ENCODE measurements at places on chromosomes 2 and 18.

DNA sequence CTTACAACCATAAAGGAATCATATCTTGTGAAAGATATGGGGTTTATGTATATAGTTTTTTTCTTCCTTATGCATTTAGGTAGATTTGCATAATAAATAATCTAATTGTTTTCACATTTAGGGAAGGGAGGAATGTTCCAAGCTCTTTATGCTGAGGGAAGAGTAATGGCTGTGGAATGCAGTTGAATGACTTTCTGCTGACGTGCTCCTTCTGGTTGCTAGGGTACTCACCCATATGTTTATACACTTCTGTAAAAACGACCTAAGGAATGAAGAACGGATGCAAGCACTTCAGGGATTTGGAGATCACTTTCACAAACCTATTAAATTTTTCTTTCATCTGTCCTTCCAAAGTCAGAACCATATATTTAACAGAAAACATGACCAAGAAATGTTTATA, 29.2 kb upstream of the PPP4R1 start:
- no peak for DNase-seq

DNA sequence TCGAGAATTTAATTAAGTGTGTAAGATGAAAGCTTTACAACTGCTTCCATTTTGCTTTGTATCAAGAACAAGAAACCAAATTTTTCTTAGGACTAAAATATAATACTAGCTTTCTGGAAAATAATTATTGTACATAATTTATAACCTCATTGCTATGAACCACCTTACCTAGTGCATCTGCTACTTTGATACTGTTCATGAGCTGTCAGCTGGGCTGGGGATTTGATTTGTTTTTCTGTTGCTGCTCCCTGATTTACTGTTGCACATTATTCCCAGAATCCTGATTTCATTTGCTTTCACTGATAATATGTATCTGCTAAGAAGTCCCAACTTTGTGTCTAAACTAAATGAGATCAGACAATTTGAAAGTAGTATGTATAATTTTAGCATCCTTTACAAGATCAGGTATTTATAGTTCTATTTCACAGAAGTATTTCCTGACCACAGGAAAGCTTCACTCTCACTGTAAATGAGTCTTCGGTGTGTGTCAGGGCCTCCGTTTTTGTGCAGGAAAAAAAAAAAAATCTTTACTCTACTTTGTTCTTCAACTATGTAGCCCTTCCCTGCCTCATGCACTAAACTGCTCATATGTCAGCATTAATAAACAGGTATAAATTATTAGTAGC, 105.6 kb upstream of the CCDC150 start:
- no peak for DNase-seq

DNA sequence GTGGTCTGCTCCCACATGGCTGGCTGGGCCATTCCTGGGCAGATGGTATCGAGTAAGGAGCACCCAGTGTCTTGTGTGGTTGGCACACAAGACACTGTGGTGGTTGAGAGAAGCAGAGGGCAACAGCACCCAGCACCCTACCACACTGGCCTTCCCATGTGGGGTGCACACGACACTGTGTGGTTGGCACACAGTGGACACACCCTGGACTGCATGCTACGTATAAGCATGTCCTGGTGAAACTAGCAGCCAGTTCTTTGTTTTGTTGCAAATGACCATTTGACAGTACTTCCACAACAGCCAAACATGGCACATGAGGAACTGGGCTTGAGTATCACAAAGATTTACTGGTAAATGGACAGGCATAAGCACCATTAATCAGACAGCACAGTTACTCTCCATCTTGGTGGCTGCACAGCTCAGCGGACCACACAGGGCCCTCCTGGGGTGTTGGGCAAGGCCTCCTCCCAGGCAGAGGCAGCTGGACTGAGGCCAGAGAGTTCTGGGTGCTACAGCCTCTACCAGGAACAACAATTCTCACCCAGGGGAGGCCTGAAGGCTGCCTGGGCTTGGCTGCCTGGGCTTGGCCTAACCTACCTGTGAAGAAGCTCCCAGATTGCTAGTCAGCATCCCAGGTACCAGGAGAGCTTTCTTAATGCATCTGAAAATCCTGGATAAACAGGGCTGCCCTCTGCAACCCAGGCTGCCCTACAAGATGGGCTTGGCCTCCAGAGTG, 59.3 kb upstream of the ALPP start:
- DNase-seq: peak; percentile 3

DNA sequence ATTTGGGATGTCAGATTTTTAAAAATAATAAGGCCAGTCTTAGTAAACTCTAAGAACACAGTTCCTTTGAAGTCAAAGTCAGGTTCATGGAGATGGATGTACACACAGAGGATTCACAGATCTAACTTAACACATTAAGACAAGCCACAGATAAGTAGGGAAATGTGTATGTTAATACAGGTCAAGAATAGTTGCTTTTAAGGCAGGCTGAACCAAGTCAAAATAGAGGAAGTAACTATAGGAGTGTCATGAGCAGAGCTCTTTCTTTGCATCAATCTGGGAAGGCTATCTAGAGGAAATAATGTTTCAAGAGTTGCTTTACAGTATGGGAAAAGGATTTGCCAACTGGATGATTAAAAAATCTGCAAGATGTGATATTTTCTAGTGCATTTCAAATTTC, 128.0 kb upstream of the FBXO11 start:
- no peak for DNase-seq

DNA sequence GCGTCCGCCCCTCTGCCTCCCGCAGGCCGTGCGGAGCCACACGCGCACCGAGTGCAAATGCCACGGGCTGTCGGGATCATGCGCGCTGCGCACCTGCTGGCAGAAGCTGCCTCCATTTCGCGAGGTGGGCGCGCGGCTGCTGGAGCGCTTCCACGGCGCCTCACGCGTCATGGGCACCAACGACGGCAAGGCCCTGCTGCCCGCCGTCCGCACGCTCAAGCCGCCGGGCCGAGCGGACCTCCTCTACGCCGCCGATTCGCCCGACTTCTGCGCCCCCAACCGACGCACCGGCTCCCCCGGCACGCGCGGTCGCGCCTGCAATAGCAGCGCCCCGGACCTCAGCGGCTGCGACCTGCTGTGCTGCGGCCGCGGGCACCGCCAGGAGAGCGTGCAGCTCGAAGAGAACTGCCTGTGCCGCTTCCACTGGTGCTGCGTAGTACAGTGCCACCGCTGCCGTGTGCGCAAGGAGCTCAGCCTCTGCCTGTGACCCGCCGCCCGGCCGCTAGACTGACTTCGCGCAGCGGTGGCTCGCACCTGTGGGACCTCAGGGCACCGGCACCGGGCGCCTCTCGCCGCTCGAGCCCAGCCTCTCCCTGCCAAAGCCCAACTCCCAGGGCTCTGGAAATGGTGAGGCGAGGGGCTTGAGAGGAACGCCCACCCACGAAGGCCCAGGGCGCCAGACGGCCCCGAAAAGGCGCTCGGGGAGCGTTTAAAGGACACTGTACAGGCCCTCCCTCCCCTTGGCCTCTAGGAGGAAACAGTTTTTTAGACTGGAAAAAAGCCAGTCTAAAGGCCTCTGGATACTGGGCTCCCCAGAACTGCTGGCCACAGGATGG, 7.1 kb upstream of the WNT10A start:
- DNase-seq: no peak

GRCh38 chr2:234792621-234793022, 159.2 kb upstream of the SH3BP4 start:
- DNase-seq: no peak

GRCh38 chr2:120613742-120614571, 121.7 kb upstream of the GLI2 start:
- DNase-seq: no peak

- DNase-seq: no peak
Measured at GRCh38 chr2:7931808-7932207, 750.0 kb upstream of the ID2 start.

DNA sequence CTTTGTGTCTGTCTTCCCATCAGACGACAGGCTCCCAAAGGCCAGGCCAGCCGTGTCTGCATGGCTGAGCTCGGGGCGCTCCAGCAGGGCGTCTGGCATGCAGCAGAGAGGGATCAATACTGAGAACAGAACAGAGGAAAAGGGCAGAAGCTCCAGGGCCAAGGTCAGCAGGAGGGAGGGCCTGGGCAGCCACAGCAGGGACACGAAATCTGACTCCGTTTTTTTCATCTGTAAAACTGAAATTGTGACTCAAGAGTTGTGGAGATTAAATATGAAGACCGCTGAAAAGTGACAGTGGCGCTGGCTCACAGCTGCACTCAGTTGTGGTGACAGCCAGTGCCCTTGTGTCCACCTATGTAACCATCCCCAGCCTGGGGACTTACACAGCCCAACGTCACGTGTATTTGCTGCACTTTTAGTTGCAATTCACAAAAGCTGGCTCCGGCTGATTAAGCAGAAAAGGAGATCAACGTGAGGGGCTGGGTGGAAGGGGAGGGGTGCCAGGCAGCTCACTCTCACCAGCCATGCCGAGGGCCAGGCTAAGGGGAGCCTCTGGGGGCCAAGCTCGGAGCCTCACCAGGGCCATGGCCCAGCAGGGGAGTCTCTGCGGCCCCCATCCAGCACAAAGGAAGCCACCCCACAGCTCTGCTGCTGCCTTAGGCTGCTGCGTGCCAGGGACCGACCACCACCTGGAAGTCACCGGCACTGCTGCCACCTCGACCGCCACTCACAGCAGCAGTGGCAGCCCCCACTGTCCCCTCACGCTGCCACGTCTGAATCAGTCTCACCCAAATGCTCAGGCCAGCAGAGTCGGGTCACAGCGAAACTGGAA, 74.7 kb downstream of the EIPR1 start:
- no peak for DNase-seq

- no peak for DNase-seq
Measured at GRCh38 chr2:59936048-59936447, 617.4 kb downstream of the BCL11A start.

DNA sequence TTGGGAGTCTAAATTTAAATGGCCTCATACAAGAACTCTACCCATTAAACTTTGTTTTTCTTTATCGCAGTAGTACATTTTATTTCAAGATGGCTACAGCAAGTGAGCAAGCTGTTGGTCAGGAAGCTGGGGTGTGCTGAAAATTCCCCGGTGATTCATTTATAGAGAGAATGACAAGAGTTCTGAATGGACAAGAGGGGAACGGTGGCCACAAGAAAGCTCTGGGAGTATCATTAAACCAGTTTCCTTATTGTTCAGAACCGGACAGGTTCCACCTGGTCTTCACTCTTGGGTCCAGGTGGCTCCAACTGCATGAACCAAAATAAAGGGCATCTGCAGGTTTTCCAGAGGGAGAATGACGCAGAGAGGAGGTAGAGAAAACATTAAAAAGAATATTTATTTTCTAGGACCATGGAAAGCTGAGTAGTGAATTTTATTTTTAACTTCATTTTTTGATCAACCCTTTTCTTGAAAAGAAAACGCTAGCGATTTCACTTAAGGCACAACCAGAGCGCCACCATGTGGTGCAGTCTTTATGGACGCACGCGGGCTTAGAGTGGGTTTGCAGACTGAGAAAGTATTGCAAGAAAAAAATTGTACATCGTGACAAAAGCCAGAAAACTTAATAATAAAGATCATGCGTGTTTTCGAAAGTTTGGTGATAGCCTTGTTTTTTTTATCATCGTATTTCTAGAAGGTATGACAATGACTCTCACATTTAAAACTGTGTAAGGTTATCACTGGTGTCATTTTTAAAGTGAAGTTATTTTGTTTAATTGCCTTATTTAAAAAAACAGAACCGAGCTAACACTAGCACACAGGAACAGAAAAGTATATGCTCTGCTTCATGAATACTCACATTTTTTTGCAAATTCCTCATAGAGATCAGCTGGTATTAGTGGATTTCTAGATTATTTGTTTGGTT, 97.9 kb upstream of the NOL4 start:
- DNase-seq: peak; percentile 29

DNA sequence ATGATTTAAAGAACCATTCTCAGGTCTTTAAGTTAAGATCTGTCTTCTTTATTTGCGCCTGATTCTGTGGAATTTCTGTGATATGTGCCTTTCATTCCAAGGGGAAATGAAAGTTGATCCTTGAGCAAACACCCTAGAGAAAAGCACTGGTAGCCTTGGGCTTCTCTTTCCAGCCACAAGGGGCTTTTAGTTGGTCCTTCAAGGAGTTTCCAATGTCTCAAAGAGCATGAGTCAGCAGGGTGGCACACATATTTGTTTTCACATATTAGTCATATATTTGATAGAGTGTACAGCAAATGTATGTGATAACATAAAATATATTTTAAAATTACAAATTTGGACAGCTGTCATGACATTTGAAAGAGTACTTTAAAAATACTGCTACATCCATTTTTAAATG, 339.5 kb downstream of the TXNL1 start:
- no peak for DNase-seq

- no peak for DNase-seq
Measured at GRCh38 chr2:52445686-52446085, 1321.9 kb upstream of the CHAC2 start.

GRCh38 chr2:45543257-45543656, 67.8 kb downstream of the SRBD1 start:
- no peak for DNase-seq

GRCh38 chr2:71555798-71556454, 102.6 kb downstream of the DYSF start:
- no peak for DNase-seq

DNA sequence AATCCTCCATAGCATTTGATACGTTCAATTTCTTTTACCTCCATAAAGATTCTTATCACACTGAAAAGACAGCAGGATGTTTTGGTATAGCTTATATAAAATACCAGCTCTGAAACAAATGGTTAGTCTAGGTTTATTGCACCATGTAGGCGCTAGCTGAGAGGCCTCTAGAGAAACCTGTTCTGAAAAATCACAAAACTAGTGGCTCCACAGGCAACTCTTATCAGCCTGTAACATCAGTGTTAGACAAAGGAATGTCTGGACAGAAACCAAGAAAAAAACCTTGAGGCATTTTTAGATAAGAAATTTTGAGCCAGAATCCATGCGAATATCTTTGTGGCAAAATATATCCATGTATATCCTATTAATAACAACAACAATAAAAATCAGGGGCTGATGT, 440.4 kb upstream of the MAP2 start:
- no peak for DNase-seq

- peak; percentile 19 for DNase-seq
Measured at GRCh38 chr2:31987454-31988220, 23.2 kb downstream of the MEMO1 start.

- DNase-seq: no peak
Measured at GRCh38 chr2:163345795-163346573, 389.8 kb downstream of the FIGN start.
